ENCODE measurements at places on chromosomes 5 and 9. TPM values are rescaled to one million over a fixed set of nuclear protein-coding genes. Genes with fewer than 3 reads are reported as not detected.

DNA sequence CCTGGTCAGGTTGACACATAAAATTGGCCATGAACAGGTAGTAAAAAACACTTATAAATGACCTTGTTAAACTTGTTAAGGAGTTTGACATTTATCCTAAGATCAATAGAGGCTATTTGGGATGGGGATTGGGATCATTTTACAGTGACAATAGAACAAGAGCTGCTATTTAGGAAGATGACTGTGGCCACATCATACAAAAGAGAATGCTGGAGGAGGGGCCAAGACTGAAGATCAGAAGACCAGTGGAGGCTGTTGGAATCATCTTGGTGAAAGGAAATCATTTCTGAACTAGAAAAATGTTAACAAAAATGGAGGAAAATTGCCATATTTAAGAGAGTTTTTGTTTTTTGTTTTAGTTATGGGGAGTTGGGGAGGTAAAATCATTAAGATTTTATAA is 304.8 kb upstream of the TLE4 start:
- DNase-seq = no peak

DNA sequence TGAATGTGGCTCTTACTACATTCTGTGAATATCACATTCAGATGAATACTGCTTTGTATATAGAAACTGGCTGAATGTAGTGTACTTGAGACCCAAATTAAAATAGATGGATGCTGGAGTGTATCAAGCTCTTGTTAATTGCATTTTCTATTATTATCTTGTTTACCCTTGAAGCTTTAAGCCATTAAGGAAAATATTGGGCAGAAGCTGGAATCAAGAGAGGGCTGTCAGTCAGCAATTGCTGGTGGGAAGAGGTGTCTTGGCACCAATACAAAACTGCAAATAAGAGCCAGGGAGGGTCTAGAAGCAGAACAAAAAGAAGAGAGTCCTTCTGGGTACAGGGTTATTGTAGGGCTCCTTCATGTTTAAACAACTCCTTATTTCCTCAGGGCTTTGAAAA is 38.8 kb downstream of the MUSK start:
- no peak for DNase-seq

Gene BTNL9
- 105 TPM for total RNA-seq

GRCh38 chr9:129170229-129170628 is 7.8 kb downstream of the IER5L start:
- DNase-seq = no peak
